HT1080 (cell line): ENCODE measurements at places on chromosomes 1 and 21. TPM values are rescaled to one million over a fixed set of nuclear protein-coding genes. Genes with fewer than 3 reads are reported as not detected.

The OR2M3 gene
- 0.02 TPM in 1 of 2 replicates, not detected in the other for total RNA-seq

- DNase-seq = no peak
These were observed 41.0 kb downstream of the KCNN3 start for GRCh38 chr1:154829062-154829461.

GRCh38 chr1:21573971-21574465 lies 64.8 kb downstream of the ALPL start:
- DNase-seq = peak; percentile 62

DNA sequence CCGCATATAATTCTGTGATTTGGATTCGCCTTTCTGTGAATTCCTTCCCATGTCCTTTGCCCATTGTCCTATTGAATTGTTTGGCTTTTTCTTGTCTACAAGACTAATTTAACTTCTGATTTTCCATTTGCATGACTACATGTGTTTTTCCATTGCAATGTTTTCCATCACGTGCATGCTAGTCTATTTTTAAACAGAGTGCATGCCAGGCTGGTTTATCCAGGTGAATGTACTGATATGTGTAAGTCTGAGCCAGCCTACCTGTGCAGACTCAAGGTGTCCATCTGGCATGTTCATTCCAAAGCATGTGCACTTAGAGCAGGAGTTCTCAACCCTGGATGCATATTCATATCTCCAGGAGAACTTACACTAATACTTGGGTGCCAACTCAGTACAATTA lies 59.7 kb downstream of the INAVA start:
- DNase-seq = no peak

The WDR64 gene
- not detected in 2 replicates for total RNA-seq
